ENCODE measurements at places on chromosomes 5 and 9.

DNA sequence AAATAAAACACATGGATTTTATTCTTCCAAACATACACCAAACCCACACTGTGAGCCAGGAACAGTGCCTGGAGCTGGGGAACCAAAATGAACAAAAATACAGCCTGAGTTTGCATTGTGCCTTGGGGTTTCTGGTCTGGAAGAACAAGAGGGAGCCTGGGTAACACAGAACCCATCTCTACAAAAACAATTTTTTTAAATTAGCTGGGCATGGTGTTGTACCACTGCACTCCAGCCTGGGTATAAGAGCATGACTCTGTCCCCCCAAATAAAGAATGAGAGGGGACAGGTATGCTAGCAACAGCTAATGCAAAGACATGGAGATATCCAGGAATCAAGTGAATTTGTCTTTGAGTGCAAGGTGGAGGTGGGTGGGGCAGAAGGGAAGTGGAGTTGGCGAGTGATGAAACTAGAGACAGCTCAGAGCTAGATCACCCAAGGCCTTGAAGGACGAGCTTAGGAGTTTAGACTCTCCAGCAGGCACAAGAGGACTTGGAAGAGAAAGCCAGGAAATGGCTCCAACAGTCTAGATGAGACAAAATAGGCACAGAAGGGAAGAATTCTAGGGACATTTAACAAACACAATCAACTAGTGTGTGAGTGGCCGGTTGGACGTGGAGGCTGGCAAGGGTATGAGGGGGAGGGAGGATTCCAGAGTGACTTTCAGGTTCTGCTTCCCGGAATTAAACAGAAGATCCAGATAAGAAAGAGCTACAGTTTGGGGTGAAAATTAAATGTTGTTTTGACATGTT, 47.4 kb downstream of the FNBP1 start:
- no peak for DNase-seq

DNA sequence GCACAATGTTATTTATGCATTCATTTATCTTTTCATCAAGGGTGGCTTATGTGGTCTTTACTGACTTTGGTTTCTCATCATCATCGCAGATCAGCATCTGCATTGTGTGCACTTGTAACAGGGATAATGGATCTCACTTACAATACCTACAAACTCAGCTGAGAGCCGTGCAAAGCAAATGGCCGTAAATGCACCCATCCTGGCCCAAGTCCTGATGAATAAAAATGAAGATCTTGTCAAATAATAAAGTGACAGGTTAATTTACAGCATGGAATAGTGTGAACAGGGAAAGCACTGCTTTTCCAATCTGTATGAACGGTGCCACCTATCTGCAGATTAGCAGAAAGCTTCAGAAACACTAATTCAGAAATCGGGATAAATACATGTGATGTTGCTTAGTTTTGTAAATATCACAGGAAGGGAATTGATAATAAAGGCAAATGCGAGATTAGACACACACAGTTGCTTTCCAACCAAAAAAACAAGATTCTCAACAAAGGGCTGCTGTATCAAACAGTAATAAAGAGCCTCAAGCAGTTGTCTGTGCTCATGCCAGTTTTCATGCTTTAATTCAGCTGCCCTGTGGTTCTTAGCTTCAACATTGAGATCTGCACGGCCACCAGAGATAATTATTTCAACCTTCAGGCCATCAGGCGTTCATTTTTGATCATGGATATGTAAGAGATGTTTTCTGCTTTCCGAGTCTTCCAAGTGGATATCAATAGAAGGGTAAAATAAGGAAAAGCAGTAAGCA, 153.4 kb upstream of the POU5F2 start:
- DNase-seq, result peak; percentile 98

- no peak for DNase-seq
Measured at GRCh38 chr9:98801969-98802371, 5.5 kb upstream of the GALNT12 start.

- DNase-seq, result no peak
Measured at GRCh38 chr5:95777441-95777840, 45.1 kb downstream of the GLRX start.

GRCh38 chr5:66992547-66992946, 204.1 kb downstream of the CD180 start:
- DNase-seq, result no peak

- DNase-seq, result peak; percentile 90
Measured at GRCh38 chr5:59583810-59584562, 309.5 kb downstream of the PDE4D start.

- DNase-seq, result no peak
Measured at GRCh38 chr5:157049605-157050004, 9.3 kb downstream of the HAVCR1 start.

DNA sequence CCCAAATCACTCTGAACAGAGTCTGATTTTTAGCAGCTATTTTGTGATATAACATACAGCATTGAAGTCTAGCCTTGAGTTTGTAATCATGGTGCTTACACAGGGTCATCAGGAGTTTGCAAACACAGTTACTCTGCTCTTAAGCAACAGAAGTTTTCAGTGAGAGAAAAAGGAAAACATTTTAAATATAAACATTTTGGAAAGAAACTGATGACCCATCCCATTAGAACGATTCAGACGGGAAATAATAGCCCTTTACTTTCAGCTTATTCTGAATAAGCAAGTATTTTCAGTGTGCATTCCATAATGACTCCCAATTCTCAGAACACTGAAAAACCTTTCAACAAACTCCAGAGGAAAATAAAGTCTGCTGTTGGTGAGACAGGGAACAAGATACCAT, 46.7 kb upstream of the TMC1 start:
- no peak for DNase-seq

- DNase-seq, result no peak
Measured at GRCh38 chr5:73122875-73123810, 2.8 kb downstream of the TMEM171 start.

DNA sequence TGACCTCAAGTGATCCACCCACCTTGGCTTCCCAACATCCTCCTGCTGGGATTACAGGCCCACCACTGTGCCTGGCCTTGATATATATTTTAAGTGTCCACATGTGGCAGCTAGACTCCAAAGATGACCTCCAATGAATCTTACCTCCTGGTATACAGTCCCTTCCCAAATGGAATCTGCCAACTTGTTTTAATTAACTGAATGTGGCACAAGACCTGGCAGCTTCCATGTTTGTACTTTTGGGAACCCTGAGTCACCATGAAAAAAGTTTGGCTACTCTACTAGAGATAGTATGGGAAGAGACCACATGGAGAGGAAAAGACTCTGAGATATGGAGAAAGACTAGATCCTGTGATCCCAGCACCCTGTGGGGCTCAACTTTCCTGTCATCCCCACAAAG, 42.5 kb downstream of the CCL28 start:
- DNase-seq, result no peak

GRCh38 chr9:7153566-7153965, 395.8 kb downstream of the KDM4C start:
- no peak for DNase-seq

DNA sequence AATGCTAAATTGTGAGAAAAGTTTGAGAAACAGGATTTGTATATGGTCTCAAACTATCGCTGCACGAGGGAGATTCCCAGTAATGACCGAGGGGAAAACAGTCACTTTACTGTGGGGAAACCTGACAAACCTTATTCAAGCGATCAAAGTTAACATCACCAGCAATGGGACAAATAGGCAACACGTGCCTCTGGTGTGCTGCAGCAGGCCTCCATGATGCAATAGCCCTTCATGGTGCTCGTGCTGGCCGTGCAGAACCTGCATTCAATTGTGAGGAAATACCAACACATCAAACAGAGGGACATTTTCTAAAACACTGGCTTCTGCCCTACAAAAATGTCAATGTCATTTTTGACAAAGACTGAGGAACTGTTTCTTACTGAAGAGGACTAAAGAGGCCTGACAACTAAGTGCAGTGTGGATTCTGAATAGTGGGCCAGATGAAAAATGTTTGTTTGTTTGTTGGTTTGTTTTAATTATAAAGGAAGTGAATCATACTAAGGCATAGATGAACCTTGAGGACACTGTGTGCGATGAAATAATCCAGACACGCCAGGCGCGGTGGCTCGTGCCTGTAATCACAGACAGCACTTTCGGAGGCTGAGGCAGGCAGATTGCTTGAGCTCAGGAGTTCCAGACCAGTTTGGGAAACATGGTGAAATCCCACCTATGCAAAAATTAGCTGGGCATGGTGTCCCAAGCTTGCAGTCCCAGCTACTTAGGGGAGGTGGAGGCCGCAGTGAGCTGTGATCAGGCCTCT, 17.6 kb upstream of the MARCHF6 start:
- no peak for DNase-seq

DNA sequence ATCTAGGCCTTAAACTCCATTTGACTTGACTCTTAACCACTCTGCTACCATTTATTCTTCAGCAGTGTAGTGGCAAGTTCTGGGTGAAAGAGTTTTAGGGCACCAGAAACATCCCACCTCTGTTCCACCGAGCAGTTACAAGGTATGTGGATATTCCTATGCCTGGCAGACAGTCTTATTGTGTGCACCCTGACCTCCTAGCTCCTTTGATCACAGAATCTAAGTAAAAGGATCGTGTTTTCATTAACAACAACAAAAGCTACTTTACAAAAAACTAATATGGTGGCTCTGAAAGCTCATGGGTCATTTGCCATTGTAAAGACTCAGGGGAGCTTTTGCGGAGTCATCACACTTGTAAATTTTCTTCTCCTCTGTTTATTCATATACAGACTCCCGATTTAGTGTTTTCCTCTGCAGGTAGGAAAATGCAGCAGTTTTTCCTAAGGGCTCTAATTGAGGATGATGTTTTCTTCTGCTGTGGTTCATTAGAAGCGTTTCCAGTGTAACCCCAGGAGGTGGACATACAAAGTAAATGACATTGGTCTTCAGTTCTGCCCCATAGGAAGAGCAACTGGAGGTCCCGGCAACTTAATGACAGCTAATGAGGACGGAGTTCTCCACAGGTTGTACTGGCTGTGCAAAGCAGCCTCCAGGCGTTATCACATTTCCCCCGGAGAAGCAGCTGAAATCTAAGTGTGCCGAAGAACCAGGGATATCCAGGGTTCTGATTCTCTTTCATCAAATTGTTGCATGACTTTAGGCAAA, 78.2 kb downstream of the ATP10B start:
- DNase-seq, result no peak

DNA sequence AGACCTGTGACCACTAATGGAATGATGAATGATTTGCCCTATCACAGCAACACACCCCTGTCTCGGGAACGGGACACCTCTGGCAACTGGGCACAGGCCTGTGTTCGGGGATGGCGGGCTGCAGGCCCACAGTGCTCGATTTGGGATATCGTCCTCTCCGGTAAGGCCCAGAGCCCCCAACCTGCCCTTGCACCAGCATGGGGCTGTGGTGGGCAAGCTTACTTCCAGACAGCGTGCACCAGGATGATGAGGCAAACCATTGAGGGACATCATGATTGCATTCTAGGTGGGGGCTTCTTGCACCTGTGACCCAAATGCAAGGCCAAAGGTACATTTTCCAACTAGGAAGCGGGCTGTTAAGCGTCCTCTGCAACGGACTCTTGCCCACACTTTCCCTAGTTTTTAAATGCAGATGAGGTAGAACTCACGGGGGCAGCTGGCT, 275.4 kb downstream of the FSTL4 start:
- DNase-seq, result no peak

DNA sequence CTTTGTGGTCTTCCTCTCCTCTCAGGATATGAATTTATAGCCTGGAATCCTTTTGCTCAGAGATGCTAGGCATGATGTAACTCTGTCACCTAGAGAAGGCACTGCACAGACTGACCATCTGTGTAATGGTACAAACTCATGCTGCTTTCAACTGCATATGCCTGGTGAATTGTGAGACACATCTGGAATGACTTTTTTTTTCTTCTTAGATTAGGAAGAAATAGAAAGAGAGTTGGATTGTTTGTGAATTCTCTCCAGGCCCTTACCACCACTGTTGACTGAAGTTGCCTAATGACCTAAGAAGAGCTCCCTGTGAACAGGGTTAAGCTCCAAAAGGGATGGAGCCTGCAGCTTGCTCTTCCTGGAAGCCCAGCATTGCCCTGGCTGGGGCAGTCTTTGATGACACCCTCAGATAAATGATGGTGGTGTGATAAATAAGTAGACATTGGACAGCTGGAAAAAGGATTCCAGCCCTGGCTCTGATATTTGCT, 47.8 kb upstream of the TRIM32 start:
- no peak for DNase-seq

DNA sequence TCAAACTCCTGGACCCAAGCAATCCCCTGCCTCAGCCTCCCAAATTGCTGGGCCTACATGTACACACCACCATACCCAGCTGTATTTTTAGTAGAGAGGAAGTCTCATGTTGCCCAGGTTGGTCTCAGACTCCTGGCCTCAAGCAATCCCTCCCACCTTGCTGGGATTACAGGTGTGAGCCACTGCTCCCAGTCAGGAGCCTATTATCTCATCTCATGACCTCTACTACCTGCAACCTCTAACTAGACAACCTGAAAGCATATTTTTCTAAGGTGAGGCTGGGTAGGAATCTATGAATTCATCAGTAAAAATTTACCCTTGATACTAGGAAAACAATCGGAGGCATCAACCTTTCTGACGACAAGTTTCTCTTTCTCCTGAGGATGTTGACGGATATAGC, 10.0 kb downstream of the FAM13B start:
- no peak for DNase-seq

GRCh38 chr5:169917500-169917899, 62.8 kb downstream of the INSYN2B start:
- no peak for DNase-seq

GRCh38 chr9:2787065-2787464, 56.8 kb downstream of the PUM3 start:
- no peak for DNase-seq

DNA sequence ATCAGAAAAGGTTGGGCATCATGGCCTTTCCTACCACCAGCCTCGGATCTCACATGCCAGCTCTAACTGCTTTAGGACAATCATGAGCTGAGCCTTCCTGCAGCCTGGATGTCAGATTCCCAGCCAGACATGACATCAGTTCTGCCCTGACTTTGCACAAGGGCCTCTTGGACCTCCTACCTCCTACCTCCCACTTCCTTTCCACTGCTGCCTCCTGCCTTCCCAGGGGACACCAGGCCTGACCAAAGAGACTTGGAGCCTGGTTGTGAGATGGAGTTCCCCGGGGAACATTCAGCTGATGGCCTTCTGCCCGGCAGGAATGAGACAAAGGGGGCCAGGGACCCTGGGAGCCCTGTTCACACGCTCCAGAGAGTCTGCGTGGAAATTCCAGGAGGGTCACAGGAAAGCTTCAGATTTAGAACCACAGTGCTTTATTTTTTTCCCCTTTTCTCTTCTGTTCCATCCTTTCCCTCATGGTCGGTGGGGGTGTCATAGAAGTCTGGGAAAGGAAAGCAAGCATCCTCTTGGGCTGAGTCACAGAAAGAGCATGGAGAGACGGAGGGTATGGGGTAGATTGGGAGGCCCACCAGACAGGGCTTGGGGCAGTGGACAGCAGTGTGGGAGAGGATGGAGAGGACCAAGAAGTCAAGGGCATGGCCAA, 35.4 kb upstream of the IL17B start:
- no peak for DNase-seq

- no peak for DNase-seq
Measured at GRCh38 chr5:1552521-1553255, 28.9 kb upstream of the LPCAT1 start.

- DNase-seq, result no peak
Measured at GRCh38 chr9:77807281-77807683, 159.2 kb upstream of the GNA14 start.

GRCh38 chr5:153983885-153984284, 54.8 kb downstream of the FAM114A2 start:
- DNase-seq, result no peak
